ENCODE measurements at places on chromosomes 11 and 22.

DNA sequence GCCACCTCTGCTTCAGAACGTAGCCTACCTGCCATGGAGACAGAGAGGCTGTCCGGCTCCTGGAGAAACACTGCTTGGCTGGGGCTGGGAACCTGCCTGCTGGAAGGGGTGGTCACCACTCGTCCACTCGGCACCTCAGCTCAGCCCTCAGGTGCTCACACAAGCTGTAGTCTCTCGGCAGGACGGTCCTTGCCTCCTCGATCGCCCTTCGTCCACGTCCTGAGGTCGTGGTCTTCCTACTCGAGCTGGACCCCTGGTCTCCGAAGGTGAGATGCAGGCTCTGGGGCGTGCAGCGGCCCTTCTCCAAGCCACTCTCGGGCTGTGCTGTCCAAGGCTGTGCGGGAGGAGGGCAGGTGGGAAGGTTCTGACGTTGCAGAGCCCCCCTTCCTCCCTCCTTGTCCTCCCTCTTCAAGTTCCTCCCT, at the start of gene TBX10:
Gene TBX10, minus strand, starts transcription at position 326 of the 422 bp plus-strand sequence. Its CDS starts 291 bp downstream, at position 35.
- DNase-seq: no peak

GRCh38 chr22:48483764-48484528, 1343.7 kb downstream of the BRD1 start:
- DNase-seq: no peak

DNA sequence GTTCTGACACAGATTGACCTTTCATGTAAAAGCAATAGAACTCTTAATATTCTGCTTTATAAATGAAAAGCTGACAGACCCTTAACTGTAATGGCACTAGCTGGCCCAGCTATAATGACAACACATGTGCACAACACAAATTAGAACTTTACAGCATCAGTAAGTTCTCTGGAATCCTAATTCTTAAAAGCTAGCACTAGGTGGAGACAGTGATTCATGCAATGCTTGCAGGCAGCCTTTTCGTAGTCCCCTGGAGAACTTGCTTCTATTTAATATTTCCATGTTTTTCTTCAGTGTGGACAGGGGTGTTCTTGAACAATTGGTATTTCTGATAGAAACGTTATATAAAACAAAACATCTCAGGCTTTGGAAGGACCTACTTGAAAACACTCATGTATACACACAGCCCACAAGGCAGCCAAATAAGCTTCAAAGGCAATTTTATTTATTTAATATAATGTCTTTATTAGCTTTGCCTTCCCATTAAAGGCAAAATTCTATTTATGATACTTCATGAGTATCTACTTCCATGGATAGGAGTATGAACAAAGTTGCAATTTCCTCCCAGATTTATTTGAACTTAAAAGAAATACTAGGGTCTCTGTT, 374.3 kb upstream of the MPPED2 start:
- DNase-seq: no peak

DNA sequence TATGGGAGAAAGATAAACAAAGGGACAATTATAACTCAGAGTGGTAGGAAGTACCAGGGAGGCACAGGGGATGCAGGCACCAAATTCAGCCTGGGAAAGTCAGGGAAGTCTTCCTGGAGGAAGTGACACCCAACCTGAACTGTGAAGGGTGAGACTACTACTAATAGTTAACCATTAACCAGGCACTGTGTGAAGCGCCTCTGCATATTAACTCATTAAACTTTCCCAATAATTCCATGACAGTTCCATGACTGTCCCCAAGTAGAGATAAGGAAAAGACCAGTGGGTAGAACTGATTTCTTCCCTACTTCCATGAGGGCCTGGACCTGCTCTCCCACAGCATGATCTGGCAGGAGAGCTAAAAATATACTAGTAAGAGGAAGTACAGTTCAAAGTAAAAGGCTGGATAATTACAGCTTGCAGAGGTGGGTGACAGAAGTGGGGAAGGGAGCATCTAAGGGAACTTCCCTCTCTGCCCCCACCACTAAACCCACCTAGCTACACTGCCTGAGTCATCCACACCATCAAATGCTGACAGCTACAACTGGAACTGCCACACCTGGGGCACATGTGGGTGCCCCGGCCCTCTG, 4.7 kb upstream of the AP1B1 start:
- no peak for DNase-seq

DNA sequence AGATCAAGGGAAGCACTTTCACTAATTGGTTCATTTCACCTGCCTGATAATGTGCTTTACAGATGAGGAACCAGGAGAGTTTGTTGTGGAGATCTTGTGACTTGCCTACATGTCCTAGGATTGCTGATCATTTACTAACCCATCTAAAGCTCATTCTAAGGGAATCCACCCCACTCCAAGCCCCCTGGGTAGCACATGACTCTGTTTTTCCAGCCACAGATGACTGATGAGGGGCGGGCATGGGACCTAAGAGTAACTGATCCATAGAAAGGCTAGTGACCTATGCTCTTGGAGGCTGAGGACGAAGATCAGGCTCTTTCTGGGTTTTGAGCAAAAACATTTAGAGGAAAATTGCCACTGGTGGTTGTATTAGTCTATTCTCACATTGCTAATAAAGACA, 378.1 kb downstream of the CADM1 start:
- no peak for DNase-seq

DNA sequence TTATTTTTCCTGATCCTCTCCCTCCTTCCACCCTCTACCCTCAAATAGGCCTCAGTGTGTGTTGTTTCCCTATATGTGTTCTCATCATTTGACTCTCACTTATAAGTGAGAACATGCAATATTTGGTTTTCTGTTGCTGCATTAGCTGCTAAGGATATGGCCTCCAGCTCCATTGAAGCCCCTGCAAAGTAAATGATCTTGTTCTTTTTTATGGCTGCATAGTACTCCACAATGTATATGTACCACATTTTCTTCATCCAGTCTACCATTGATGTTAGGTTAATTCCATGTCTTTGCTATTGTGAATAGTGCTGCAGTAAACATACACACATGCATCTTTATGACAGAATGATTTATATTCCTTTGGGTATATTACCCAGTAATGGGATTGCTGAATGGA, 13.3 kb upstream of the RASSF10 start:
- DNase-seq: no peak

- no peak for DNase-seq
These were observed 6.6 kb downstream of the CNGA4 start for GRCh38 chr11:6245536-6245935.

- DNase-seq: no peak
These were observed 17.7 kb downstream of the ELFN2 start for GRCh38 chr22:37409459-37410050.

Data from activated T-cell treated with anti-CD3 and anti-CD28 coated beads for 24 hours (primary cell).